Hindlimb muscle (tissue), 1 donor: ENCODE measurements at places on chromosomes 5 and 9. TPM values are rescaled to one million over a fixed set of nuclear protein-coding genes. Genes with fewer than 3 reads are reported as not detected.
A peak's percentile ranks its signal among the peaks of the same experiment; 100 is the strongest.

GRCh38 chr5:132481596-132482211 is 8.9 kb downstream of the IRF1 start:
- no peak for DNase-seq

DNA sequence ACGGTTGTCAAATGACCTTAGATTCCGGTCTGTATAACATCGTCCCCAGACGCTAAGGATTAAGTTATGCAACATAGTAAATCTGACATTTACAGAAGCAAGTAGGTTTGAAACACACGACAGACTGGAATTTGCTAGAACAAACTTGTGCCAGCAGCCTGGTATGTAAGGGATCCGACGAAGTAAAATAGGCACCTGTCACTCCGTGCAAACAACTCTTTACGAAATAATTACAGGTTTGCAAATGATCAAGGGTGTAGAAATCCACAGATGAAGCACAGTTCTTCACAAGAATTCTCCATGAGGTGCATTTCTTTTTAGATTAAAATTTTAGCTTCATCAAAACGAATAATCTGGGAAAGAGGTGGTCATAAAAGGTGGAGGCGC is 508 bp downstream of the MOCS2 start:
- no peak for DNase-seq

GRCh38 chr5:113068559-113068958 is 92.0 kb downstream of the DCP2 start:
- no peak for DNase-seq

GRCh38 chr9:133589454-133590227 is 19.5 kb downstream of the FAM163B start:
- DNase-seq = no peak

DNA sequence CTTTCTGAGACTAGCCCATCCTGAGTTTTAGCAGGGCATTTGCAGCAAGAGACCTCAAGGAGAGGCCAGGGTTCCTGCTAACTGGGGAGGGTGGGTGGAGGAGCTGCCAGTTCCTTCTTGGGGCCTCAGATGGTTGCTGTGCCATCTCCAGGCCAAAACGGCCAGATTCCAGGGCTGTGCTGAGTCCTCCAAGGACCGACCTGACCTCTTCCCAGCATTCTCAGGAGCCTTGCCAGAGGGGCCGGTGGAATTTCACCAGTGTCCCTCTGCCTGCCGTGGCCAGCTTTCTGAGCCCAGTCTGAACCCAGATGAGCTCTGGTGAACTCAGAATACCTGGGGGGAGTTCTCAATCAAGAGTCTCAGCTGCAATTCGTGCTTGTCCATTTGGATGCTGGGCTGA is 54.3 kb downstream of the TSTD2 start:
- no peak for DNase-seq

DNA sequence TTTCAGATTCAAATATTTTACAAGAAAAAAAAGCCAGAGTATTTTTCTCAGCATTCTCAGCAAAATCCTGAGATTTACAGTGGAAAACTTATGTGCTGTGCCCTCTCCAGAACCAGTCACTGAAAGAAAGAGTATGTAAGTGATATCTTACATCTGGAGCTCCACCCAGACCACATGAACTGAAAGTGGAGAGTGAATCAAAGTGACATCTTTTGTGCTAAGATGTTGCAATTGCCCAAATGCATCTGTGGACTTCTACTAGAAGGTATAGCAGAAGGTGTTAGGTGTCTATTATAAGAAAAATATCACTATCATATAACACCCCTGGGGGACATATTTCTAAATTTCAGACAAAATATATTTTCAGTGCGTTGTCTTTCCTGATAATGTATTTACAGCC is 49.0 kb upstream of the RIC1 start:
- no peak for DNase-seq

DNA sequence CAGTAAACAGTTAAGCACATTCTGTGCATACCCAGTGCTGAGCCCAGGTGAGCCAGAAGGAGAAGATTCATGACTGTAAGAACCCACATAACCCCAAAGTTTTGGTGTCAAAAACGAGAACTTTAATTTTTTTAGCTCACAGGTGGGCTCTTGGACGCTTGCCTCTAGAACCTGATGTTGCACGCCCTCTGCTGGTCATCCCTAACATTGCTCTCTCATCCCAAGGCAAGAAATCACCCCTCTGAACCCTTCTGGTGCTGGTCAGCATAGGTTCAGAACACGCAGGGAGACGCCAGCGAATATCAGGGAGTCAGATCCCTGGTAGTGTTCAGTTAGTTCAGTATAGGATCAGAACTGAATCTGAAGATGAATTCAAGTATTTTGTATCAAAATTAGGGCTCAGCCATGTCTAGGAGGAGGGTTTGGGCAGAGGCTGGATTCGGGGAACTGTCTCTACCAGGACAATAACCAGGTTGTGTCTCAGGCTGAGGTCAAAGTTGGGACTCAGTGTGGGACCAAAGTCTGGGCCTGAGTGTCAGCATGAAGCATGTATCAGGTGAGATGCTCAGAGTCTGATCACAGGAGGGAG is 4.1 kb upstream of the DNAJB5 start:
- DNase-seq = no peak

- DNase-seq = peak; percentile 25
Measured at GRCh38 chr5:55675119-55675518, 37.0 kb downstream of the SLC38A9 start.

DNA sequence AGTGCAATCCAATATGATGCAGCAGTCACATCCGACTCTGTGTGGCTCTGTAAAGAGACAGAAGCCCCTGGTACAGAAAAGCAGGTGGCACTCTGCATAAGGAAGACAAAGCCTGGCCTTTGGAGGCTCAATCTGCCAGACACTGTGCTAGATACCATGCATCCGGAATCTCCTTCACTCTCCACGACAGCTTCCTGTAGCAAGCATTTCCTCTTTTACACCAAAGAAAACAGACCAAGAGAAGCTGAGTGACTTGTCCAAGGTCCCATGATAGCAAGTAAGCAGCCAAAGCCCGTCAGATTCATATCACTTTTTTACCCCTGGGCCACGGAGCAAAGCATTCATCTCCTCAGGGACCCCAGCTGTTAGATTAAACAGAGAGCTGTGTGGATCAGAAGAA is 64.2 kb upstream of the SMIM23 start:
- DNase-seq = no peak

The DROSHA gene
- polyA plus RNA-seq = 45.8 TPM

The QRFP gene
- polyA plus RNA-seq = 0.35 TPM

DNA sequence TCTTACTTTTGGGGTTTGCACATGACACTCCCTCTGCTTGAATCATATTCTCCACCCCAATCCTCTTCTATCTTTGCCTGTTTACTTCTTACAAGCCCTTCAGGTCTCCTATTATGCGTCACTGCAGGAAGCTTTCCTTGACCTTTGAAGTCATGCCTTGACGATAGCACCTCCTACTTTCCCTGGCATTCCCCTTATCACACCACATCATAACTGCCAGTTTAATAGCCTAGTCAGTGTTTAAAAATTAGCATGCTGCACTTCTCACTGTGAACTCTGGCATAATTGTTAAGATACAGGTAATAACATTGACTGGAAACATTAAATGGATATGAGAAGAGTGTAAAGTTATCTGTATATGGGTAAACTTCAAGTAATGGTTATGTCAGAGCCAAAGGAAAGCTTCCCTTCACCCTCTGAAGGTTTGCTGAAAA is 37.1 kb upstream of the CEP120 start:
- no peak for DNase-seq

DNA sequence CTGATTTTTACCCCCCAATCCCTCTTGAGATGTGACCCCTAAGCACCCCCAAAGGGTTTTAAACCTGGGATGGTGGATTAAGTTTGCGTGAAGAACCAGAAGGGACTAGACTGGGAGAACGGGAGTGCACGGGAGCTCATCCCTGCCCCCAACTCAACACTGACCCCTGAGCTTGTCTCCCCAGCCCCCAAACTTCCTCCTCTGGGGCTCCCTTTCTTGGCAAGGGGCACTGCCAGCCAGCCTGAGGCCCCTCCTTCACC is 5.0 kb upstream of the SET start:
- no peak for DNase-seq

The DBH gene
- 0.54 TPM for polyA plus RNA-seq

- DNase-seq = no peak
Measured at GRCh38 chr5:151063142-151063989, 17.5 kb downstream of the TNIP1 start.

DNA sequence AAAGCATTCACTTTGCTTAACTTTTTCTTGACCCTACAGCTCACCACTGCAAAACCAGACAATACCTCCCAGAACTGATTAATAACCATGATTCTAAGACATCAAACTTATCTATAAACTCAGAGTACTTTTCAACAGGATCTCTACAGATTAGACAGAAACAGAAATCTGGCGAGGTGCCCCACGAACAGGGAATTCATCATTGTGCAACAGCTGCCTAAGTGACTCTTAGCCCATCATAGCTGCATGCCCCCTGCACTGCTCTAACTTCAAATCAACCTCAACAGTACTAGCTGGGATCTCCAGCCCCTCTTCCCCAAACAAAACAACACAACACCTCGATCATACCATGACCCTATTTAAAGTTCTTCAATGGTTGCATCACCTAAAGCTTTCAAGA is 16.1 kb upstream of the COL23A1 start:
- DNase-seq = no peak

The PTPN3 gene
- polyA plus RNA-seq = 2.0 TPM

The WNT8A gene
- polyA plus RNA-seq = not detected

- no peak for DNase-seq
Measured at GRCh38 chr5:163809473-163809872, 304.1 kb downstream of the MAT2B start.

The FABP6 gene
- not detected for polyA plus RNA-seq

DNA sequence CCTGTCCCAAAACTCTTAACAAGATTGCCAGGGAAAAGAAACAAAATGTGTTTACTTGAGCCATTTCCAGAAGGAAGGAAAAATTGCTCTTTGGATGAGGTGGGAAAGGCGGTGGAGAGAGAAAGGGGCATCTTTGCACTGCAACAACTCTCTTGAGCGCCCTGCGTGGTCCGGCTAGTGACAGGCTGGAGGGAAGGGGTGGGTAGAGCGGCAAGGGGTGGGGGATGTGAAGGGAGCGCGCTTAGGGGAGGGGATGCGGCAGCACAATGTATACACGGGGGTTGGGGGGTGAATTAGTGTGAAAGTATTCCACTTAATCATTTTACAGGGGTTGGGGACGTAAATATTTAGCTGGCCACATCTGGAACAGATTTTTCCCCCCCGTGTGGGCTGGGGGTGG is 1.3 kb downstream of the FGF10 start:
- no peak for DNase-seq

DNA sequence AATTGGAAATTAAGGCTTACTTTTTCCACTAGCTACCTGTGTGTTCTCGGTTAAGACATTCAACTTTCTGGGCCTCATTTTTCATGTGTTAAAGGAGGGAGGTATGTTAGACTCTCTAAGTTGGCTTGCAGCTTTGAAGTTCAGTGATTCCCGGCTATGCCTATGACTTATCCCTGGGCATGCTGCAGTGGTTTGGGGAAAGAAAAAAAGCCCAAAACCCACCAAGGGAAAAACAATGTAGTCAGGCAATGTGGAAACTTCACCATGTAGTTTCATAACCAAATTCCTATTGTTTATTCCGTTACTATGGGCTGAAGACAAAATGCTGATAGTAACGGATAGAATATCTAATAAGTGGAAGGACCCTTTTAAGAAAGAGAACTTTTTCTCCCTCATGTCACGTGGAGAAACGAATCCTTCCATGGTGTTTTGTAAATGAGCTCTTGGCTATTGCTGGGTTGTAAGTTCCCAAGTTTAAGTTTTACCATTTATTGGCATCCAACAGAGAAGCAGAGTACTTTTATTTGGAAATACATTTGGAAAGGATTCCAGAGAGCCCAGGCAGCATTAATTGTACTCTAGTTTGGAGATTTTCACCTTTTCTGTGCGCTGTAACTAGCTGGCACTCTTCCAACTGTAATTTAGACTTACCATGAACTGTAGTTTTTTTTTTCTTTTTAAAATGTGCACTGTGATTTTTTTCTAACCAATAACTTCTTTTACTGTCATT is 84.9 kb upstream of the MPDZ start:
- DNase-seq = no peak

The PCDHGA2 gene
- 2.1 TPM for polyA plus RNA-seq

The TAF11L8 gene
- not detected for polyA plus RNA-seq

DNA sequence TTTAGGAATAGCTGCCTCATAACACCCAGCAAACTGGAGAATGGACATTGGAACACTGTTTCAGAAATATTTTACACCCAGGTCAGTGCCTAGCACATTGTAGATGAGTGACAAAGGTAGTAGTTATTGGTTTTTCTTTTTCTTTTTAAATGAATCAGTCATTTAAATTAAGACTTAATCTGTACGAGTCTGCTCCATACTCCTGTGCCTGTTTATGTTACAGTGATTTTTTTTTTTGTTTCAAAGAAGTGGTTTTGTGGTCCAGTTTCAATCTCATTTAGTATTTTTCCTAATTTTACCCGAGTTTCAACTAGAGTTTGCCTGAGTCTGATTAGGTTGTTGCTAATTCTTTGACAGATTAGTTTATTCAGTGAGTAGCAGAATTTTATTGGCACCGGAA is 16.2 kb downstream of the LMNB1 start:
- no peak for DNase-seq

The SLC45A2 gene
- 0.65 TPM for polyA plus RNA-seq

- no peak for DNase-seq
Measured at GRCh38 chr5:90865180-90865579, 306.6 kb downstream of the ADGRV1 start.

DNA sequence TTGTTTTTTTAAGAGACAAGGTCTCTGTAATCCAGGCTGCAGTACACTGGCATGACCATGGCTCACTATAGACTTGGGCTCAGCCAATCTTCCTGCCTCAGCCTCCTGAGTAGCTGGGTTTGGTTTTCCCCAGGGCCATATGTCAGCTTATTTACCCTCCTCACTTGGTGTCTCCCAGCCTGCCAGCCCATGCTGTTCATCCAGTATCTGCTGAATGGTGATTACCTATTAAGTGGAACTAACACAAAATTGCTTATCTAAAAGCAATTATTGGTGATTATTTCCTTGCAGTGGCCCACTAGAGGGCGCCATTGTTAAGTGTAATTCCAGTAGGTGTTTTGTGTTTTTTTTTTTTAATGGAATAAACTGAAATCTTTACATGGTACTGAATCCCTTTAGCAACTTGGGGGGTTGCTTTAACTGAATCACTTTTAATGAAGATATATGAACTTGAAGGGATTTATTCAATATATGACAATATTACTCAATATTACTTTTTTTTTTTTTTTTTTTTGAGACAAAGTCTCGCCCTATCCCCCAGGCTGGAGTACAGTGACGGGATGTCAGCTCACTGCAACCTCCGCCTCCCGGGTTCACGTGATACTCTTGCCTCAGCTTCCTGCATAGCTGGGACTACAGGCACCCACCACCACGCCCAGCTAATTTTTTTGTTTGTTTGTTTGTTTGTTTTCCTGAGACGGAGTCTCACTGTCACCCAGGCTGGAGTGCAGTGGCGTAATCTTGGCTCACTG is 13.8 kb downstream of the EXOSC2 start:
- DNase-seq = peak; percentile 66

GRCh38 chr5:10876006-10876744 is 115.1 kb upstream of the DAP start:
- no peak for DNase-seq

GRCh38 chr5:179605026-179605833 is 18.2 kb downstream of the HNRNPH1 start:
- DNase-seq = no peak

- DNase-seq = no peak
Measured at GRCh38 chr9:129355631-129356030, 177.6 kb upstream of the IER5L start.
